ENCODE measurements at places on chromosomes 2 and 18. TPM values are rescaled to one million over a fixed set of nuclear protein-coding genes. Genes with fewer than 3 reads are reported as not detected.

Gene RUFY4
- total RNA-seq = 0.28 TPM

Gene RPL31
- total RNA-seq = 1,084 TPM

Gene MROH2A
- total RNA-seq = 0.24 TPM

Gene MEIS1
- total RNA-seq = 10.0 TPM

Gene MLPH
- 139 TPM for total RNA-seq

DNA sequence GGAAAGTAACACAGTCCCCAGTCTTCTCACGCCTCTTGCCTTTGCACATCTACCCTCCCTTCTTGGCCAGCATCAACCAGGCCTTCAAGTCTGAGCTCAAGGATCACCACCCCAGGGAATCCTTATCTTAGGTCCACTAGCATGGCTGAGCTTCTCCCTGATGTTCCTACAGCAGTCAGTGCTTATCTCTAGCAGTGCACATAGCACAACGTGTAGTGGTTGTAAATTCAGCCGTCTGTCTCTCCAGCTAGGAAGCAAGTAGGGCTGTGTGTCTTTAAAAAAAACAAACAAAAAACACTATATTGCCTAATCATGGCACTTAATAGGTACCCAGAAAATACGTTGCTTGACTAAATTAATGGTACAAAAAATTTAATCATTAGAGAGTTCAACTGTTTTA lies 29.2 kb downstream of the KCNG3 start:
- no peak for DNase-seq

- no peak for DNase-seq
These were observed 174.6 kb upstream of the PID1 start for GRCh38 chr2:229445501-229446211.

DNA sequence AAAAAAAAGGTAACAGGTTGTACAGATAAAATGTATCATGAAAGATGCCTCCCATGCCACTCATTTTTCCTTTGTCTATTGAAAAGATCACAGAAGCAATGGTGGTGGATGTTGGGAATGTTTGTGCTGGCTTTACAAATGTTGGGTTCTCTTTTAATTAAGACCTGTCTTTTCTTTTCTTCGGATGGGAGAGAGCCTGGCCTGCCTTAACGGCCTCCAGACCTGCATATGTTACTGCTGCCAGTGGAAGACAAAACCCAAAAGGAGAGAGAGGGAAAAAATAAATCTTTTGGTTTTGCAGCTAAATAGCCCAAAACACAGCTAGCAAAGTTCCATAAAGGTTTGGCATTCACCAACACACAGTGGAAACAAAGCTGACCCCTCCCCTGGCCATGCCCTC lies 50.5 kb upstream of the FZD7 start:
- no peak for DNase-seq

- DNase-seq = no peak
These were observed 80.9 kb downstream of the CERS6 start for GRCh38 chr2:168536925-168537466.

GRCh38 chr2:86335865-86336674 lies 1.4 kb downstream of the REEP1 start:
- DNase-seq = no peak

DNA sequence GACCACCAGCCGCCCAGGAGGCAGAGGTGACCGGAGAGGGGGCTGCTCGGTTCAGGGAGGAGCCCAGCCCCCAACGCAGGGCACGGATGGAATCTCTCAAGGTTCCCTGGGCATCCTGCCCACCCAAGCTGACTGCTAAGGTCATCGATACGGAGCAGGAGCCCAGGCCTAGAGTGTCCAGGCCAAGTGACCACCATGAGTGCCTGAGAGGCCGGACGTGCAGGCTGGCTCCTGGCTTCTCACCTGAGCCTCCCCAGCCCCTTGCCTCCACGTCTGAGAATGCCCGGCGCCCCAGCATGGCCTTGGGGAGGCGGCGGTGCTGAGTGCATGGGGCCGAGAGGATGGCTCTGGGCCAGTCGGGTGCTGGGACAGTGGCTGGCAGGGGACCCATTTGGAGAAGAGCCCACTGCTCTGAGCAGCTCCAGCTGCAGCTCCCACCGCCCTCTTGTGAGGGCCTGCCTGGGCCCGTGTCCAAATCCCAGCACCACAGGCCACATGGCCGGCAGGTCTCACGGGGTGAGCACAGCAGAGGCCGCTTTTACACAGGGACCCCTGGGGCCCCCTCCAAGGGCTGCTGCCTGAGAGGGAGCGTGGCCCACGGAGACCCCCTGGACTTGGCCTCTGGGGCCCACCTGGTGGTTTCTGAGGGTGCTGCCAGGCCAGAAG lies 102.8 kb upstream of the CTDP1 start:
- peak; percentile 37 for DNase-seq

DNA sequence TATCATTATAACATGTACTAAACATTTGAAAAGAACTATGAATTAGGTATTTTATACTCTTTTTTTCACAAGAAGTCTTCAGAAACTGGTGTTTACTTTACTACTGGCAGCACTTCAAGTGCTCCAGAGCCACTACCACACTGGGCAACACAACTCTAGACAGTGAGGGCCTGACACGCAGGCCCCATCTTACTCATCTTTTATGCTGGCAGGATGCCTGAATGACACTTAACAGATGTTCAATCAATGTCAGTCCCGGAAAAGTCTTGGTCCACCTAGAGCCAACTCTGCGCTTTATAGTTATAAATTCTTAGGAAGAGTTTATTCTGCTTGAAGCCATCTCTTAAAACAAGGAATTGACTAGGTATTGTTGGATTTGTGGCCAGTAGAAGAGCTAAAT lies 8.7 kb upstream of the WIPF1 start:
- DNase-seq = no peak

All from left colon (tissue), 2 donors.